ENCODE measurements at places on chromosomes 4 and X. TPM values are rescaled to one million over a fixed set of nuclear protein-coding genes. Genes with fewer than 3 reads are reported as not detected.

Gene MTNR1A
- not detected for total RNA-seq

Gene MAGEB17
- total RNA-seq: not detected

Gene GUCY1A1
- total RNA-seq: 0.18 TPM

Gene USO1
- total RNA-seq: 41.8 TPM

Gene SLC6A14
- total RNA-seq: not detected

Gene ATP1B4
- not detected for total RNA-seq

Gene ACE2
- not detected for total RNA-seq

Gene MMRN1
- 1.1 TPM for total RNA-seq

Data from activated naive CD4-positive, alpha-beta T cell treated with anti-CD3 and anti-CD28 coated beads, Interleukin-2, amount 10 ng/mL, durations not matched to agents 5 hours and 36 hours (primary cell).